ENCODE measurements at places on chromosomes 5 and 9. TPM values are rescaled to one million over a fixed set of nuclear protein-coding genes. Genes with fewer than 3 reads are reported as not detected.

GRCh38 chr5:60993425-60993824 is 48.4 kb downstream of the NDUFAF2 start:
- DNase-seq = no peak

OR1Q1 gene
- total RNA-seq = not detected

DNA sequence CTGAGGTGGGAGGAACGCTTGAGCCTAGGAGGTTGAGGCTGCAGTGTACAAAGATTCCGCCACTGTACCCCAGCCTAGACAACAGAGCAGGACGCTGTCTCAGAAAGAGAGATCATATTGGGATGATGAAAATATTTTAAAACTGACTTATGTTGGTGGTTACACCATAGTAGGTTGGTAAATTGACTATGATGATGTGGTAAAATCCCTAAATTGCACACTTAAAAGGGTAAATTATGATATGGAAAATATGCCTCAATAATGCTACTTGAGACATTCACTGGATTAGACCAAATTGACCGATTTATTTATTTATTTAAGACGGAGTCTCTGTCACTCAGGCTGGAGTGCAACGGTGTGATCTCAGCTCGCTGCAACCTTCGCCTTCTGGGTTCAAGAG is 21.9 kb upstream of the TOR1B start:
- DNase-seq = no peak

SH3TC2 gene
- total RNA-seq = not detected

TAF11L5 gene
- not detected for total RNA-seq

CTSL gene
- 141 TPM for total RNA-seq

GRCh38 chr5:35202319-35203111 is 27.8 kb downstream of the PRLR start:
- DNase-seq = no peak

- DNase-seq = no peak
These were observed 14.1 kb upstream of the C1QTNF3 start for GRCh38 chr5:34057118-34057517.

TERT gene
- total RNA-seq = 0.28 TPM

LHX2 gene
- total RNA-seq = not detected

DNA sequence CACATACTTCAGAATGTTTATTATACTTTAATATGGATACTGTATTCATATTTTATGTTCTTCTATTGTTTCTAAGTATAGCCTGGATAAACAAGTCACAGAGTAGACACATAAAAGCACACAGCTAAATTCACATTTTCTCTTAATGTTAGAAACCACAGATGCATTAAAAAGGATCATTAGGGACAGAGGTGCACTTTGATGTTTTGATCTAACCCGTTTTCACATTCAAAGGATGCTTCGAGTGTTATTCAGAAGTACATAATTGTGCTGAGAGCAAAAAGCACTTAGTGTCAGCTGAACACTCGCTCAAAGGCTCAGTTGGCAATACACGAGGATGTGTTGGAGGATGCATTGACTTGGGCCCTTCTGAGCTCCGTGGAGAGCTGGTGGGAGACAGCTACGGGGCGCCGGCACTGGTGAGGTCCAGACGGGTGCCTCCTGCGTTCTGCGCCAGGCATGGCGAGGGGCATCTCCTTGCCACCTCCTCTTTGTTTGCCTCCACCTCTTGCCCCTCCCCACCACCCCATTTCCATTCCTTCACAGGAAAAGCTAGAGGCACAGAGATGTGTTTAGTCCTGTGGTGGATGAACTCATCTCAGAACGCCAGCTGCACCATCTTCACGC is 35.5 kb downstream of the MED10 start:
- no peak for DNase-seq

GGTA1 gene
- total RNA-seq = not detected

- no peak for DNase-seq
These were observed 211.0 kb downstream of the SEC61B start for GRCh38 chr9:99433095-99433494.

- no peak for DNase-seq
These were observed 3.7 kb upstream of the GNPDA1 start for GRCh38 chr5:142016556-142016955.

DNA sequence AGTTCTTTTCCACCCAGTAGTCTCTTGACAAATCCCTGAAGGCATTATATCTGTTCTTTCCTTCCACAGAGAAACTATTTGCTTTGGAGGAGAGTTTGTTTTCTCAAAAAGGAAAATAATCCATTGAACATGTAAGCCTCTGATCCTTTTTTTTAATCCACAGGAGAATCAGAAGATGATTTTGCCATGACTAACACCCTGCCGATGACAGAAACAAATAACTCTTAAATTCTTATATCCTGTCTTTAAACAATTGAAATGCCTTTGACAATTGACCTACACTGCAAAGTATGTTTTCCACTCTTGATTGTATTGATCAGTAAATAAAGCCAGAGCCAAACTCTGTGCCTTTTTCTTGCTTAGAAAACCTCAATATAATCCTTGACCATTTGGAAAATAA is 666.4 kb upstream of the CTNND2 start:
- DNase-seq = no peak

DNA sequence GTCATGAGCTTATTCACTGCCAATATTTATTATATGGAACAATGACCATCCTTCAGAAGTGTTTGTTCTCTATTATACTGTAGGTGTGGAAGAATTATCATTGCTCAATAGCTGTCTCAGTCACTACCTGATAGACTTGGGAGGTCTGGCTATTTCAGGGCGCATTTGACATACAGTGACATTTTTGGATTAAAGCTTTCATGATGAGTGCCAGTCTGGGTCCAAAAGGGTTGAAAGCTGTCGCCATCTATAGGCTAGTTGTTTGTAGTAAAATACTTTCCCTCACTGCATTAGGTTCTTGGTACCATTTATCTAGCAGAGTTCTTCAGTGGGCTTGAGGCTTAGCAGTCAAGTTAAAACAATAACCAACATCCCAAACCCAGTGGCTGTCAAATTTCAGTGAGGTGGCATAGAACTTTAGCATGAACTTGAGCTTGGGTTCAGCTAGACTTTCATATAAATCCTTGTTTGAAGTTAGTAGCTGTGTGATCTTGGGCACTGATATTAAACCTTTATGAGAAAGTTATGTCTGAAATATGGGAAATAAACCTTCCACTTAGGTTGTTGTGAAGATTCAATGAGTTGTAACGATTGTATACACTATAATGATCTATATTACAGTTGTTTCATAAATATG is 110.5 kb upstream of the CDKN2B start:
- no peak for DNase-seq

- no peak for DNase-seq
These were observed 15.0 kb downstream of the HMHB1 start for GRCh38 chr5:143826951-143827444.

TUSC1 gene
- total RNA-seq = 0.25 TPM

DNA sequence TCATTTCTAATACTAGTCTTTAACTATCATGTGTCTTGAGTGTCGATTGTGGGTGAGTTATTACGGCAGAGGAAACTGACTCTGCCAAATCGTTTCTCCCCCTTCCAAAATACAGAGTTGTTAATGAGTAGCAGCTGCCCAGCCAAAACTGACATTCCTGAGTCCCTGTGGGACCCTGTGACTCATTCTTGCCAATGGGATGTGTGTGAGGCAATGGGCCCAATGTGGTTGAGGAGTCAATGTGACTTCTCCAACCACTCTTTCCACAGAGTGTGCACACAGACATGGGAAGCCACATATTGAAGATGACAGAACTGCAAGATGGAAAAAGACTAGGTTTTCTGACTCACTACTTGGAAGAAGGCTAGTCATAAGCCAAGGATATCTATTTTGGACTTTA is 434.7 kb downstream of the DTWD2 start:
- no peak for DNase-seq
